SK-N-MC (cell line): ENCODE measurements at places on chromosomes 2 and 18.

GRCh38 chr2:104539649-104540048 is 314.3 kb upstream of the POU3F3 start:
- DNase-seq: no peak

DNA sequence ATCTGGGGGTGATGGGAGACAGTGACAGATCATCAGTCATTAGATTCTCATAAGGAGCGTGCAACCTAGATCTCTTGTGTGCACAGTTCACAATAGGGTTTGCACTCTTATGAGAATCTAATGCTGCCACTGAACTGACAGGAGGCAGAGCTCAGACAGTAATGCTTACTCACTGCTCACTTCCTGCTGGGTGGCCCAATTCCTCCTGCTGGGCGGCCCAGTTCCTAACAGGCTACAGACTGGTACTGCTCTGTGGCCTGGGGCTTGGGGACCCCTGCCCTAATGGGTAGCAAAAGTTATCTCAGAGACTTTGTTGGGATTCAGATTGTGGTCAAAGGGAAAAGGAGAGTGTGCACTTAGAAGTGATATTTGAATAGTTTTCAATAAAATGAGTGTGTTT is 840.1 kb upstream of the ID2 start:
- DNase-seq: no peak

- no peak for DNase-seq
Observed at GRCh38 chr2:45864121-45864520, 212.6 kb downstream of the PRKCE start.

DNA sequence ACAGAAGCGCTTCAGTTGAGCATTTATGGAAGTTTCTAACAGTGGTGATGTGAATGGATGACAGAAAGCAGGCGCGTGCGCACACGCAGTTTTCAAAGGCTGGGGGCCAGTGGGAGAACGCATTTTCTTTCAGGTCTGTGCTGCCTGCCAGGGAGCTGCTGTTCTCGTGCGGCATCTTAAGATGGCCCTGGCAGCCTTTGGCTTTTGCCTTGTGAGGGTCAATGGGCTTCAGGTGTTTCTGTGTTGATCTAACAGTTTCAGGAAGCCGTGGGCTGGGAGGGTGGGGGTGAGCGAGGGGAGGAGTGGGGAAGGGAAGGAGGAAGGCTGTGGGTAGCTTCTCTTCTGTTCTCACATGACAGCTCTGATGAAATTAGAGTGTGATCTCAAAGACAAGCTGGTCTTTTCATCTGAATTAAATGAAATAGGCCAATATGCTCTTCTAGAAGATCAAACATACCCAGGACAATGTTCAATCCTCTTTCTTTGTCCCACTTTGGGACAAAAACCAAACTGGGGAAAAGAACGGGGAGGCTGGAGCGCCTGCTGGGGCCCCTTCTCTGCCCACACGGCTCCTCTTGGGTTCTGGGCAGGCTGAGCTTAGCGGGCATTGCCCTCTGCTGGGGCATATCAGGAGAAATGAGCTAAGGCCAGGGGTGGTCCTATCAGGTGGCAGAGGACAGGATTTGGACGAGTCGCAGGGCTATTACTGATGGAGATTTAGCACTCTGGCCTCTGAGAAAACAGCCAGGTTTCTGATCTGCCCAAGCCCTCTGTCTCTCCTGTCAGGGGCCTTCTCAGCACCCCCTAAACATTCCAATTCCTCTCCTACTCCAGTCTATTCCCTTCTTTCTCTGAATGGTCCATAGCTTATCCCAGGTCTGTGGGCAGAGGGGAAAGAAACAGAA is 126.2 kb upstream of the LGALSL start:
- no peak for DNase-seq

- no peak for DNase-seq
Observed at GRCh38 chr2:88603146-88603545, 24.1 kb downstream of the EIF2AK3 start.

- no peak for DNase-seq
Observed at GRCh38 chr2:40161986-40162385, 289.9 kb downstream of the SLC8A1 start.

DNA sequence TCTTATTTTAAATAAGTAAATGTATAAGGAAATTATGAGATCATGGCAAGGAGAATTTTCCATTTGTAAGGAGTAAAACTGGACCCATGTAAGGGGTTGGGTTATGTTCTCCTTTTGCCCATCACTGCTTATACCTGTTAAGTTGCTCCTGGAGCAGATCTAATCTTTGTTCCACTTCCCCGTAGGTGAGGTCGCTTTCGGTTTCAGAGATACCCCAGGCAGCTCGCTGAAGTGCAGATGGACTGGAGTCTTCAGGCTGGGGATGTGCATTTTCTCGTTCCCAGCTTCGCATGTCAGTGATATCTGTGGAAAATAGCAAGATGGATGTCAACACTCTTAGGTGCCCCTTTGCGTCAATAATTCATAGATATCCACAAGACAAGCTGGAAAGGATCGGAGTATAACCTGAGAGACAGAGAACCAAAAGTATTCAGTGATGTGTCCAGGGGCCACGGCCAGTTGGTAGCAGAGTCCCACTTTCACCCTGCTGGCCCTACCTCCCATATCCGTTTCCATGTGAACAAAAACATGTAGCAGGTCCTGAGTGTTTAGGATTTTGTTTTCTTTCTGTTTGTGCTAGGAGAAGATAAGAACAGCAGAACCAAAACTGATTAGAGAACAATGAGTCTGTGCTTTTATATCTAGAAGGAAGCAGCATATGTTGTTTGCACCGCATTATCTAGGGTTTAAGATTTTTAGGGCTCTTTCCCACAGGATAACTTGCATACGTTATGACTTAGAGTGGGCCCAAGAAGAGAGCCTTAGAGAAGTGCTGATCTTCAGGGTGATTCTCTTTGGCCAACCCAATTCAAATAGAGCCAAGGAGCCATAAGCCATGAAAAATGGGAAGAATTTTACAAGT is 36.0 kb downstream of the GCA start:
- no peak for DNase-seq

GRCh38 chr2:29844713-29845326 is 76.6 kb downstream of the ALK start:
- DNase-seq: peak; percentile 6

- peak; percentile 16 for DNase-seq
Observed at GRCh38 chr2:42923580-42924417, 131.4 kb upstream of the HAAO start.

- no peak for DNase-seq
Observed at GRCh38 chr2:173008786-173009185, 66.9 kb upstream of the MAP3K20 start.

DNA sequence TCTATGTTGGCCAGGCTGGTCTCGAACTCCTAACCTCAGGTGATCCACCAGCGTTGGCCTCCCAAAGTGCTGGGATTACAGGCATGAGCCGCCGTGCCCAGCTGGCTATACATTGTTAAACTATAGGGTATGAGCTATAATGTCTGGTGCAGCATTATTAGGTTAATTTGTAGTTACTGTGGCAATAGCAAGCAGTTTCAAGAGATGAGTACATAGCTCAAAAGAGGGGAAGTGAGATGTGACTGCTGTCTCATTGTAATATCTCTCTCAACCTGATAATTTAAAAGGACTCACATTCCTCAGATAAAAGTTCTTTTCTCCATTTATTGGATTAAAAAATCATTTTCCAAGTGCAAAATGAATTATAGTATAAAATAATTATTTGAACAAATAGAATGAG is 116.4 kb downstream of the INO80D start:
- no peak for DNase-seq

DNA sequence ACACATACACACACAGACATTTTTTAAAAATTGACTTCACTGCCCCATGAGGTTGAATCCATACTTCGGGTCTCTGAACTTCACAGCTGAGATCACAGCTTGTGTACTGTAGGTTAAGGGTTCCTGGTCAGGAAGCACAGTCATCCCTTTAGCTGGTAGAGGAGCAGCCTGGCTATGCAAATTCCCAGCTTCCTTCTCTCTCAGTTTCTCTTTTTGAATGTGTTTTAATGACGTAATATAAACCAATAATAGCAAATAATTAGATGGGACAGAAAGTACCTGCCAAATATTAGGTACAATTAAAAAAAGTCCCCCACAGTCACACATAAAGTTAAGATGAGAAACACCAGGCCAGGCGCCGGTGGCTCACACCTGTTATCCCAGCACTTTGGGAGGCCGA is 178.7 kb downstream of the ZNF385B start:
- DNase-seq: no peak

DNA sequence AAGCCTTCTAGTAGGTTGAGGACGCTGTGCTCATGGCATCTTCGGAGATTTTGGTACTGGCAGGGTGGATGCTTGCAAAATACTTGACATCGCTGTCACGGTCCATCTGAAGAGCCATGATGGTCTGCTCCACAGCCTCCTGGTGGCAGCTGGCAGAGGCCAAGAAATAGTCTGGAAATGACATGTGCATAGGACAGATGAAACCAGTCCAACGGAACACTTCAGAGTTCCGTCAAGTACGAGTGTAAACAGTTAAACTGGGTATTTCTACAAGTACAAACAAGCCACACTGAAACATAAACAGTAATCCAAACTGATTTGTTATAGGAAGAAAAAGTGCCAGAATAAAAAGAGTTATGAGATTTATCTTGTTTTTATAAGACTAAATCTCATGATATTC is 66.6 kb downstream of the PPP4R1 start:
- no peak for DNase-seq

GRCh38 chr2:104977958-104978357 is 59.9 kb upstream of the MRPS9 start:
- no peak for DNase-seq

- no peak for DNase-seq
Observed at GRCh38 chr2:105526000-105526925, 127.4 kb upstream of the FHL2 start.

- no peak for DNase-seq
Observed at GRCh38 chr18:63368611-63369010, 1.6 kb upstream of the KDSR start.

GRCh38 chr2:175630280-175631244 is 371.5 kb downstream of the LNPK start:
- DNase-seq: no peak

DNA sequence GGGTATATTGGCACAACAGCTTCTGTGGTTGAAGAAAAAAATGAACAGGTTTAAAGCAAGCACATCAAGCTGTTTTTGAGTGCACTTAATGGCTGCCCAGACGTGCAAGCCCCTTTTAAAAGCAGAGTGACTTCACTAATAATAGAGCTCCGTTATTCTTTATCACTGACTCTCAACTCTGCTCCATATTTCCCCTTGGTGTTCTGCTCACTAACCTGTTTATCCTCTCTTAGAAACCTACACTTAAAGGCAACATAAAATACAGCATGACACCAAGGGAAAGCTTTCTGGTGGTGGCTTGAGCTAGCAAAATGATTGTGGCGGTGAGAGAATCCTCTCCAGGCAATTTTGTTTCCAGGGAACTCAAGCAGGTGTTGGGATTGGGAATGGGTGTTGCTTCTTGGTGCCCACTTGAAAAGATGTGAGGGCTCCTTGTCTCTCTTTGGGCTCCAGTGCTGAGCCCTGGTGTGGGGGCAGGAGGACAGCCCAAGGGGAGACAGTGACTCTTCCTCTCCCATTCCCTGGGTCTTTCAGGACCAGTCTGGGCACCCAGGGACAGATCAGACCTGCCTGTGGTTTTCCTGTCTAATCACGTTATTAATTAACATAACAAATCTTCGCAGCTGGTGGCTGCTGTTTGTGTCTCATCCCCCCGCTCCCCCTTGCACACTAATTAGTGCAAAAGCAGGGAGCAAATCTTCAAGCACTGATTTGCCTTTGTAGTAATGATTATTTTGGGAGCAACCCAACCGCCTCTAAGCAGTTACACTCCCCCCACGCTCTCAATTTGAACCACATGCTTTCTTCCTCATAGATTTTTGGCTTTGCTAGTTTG is 289.4 kb upstream of the CXCR4 start:
- no peak for DNase-seq

GRCh38 chr2:172813314-172813888 is 77.8 kb downstream of the RAPGEF4 start:
- no peak for DNase-seq

DNA sequence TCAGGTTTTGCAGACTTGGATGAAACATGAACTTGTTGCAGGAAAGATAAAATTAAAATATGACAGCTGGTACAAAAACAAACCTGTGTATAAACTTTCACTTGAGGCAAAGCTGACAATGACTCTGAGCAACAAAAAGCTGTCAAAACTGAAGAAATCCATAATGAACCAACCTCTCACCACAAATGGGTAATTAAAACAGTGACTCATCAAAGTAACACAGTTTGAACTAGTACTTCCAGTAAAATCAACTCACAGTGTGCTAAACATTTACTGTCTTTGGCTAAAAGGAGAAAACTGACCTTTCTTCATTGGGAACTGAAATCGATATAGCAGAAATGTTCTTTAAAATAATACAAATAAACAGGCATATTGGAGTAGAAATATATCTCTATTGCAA is 209.7 kb downstream of the WDPCP start:
- DNase-seq: no peak
